Left renal pelvis (tissue), 4 donors: ENCODE measurements at places on chromosomes 5 and 9. TPM values are rescaled to one million over a fixed set of nuclear protein-coding genes. Genes with fewer than 3 reads are reported as not detected.
A peak's percentile ranks its signal among the peaks of the same experiment; 100 is the strongest.

DNA sequence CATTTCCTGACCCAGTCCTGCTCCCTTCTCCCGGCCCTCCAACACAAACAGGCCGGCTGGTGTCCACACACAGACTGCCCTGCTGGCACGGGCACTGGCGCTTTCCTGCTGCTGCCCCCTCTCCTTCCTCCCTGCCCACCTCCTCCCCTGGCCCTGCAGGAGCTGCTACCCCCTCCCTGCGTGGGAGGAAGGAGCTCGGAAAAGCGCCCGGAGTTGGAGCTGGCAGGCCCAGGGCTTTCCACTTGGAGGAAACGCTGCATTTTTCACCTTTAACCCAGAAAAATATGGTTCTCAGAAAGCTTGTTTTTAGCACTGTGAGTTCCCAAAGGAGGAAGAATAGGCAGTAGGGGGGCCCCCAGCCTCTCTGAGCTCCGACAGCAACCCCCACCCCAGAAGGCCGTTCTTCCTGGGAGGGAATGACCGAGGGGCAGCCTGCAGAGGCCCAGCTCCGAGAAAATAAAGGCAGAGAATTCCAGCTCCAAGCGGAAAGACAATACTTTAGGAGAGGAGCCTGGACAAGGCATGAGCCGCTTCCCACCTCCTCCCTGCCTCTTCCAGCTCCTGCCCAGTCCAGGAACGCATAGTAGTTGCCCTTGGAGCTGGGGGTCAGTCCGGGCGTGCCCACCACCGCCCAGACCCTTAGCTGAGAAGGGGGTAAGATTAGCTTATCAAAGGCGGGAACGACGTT, 88.9 kb downstream of the LIFR start:
- peak; percentile 65 for DNase-seq

DNA sequence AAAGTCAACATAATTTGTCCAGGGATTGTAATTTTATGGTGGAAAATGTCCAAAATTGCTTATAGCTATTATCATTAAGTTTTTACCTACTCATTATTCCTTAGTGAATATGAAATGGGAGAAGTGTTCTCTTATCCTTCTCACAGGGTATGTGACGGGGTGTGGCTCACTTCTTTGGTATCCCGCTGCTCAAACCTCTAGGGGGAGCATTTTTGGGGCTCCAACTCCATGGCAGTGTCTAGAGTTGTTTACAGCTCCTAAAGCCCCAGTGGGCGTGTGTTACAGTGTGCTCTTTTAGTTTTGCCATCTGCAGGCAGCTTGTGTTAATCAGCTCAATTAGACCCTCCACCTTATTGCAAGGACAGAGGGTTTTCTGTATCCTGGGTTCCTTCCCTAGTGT, 89.4 kb downstream of the CDKN2A start:
- no peak for DNase-seq

- no peak for DNase-seq
Measured at GRCh38 chr5:78997090-78997489, 12.0 kb upstream of the ARSB start.

The PCDHB7 gene
- 5.9 TPM for polyA plus RNA-seq

DNA sequence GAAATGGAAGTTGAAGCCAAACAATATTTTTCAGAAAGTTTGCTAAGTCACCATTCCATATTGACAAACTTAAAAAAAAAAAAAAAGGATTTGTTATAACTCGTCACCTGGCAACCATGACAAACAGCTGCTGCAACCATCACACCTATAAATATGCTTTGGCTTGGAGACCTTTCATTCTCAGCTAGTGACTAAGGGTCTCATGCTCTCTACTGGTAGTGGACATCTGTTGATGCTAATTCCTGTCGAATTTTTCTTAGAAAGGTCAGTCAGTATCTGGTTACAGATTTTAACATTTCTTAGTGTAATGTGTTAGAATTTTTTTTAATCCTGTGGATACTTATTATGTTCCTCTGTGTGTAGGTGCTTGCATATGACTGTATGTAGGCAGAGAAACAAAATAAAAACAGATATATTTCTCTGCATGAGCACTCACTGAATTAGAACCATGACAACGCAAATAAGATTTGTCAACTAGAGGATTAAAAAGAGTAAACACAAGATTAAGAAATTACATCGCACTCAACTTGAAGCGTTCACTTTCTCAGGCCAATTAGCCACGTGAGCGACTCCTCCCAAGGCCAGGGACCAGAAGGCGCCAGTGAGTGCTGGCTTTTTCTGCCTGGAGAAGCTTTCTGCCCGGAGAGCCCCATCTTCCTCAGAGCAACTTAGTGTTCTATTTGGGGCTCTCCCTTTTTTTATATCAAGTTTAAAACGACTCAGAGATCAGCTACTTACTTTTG, 27.0 kb upstream of the ZNF622 start:
- DNase-seq = no peak

The KIF12 gene
- polyA plus RNA-seq = 155 TPM

The MARCHF11 gene
- 3.2 TPM for polyA plus RNA-seq

The SYK gene
- polyA plus RNA-seq = 28.1 TPM

DNA sequence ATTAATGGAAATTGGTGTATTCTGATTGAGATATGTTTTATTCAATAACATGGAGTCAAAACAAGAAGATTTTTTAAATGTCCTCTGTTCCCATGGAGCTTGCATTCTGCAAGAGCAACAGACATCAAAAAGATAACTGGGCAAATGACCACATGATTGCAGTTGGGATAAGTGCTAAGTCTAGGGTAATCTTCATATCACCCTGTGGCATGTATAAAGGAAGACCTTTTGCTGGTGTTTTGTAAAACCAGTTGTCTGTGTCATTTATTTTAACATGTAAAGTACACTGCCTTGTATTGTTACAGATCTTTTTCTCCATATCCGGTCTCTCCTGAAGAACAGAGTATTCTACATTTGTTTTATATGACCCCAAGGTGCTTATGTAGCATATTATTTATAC, 44.0 kb downstream of the PTCD2 start:
- no peak for DNase-seq

GRCh38 chr5:19532936-19533335, 455.1 kb downstream of the CDH18 start:
- no peak for DNase-seq
